ENCODE measurements at places on chromosomes 5 and 9.

- no peak for DNase-seq
These were observed 12.4 kb upstream of the CXXC5 start for GRCh38 chr5:139635606-139636206.

DNA sequence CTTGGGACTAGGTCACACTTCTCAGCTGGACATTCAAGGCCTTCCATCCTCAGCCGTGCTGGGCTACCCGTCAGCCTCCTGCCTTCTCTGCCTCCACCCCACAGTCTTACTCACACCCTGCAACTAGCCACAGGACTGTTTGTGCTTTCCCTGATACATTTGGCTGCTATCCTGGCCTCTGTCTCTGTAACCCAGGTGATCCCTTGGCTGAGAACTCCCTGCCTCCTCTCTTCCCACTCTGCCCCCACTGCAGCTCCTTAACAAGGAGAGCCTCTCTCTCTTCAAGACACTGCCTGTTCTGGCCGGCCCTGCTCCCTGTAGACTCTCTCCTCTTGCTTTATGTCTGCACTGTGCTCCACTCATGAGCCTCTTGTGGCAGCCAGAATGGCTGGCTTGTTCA is 120.6 kb downstream of the MSX2 start:
- no peak for DNase-seq

DNA sequence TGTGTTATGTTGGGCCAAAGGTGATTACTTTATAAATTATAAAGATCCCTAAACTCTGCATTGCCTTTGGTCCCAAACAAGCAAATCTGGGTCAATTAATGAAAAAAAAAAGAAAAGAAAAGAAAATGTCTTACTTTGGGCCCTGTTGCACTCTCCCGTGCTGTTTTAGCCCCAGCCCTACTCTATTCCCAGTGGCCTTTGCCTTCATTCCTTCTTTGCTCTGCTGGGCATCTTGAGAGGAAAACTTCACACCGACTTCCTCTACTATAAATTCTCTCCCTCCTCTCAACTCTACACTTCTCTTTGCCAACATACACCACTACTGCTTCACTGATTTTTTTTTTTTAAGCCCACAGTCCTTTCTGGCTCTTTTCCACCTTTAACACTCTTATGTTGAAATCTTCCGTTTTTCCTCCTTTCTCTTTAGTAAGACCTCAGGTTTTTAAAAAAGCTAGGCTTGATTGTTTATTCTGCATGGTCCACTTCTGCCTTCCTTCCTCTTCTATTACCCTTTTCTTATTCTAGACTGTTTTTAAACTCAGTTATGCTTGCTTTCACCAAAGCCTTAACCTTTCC is 4.5 kb upstream of the MSMP start:
- no peak for DNase-seq

DNA sequence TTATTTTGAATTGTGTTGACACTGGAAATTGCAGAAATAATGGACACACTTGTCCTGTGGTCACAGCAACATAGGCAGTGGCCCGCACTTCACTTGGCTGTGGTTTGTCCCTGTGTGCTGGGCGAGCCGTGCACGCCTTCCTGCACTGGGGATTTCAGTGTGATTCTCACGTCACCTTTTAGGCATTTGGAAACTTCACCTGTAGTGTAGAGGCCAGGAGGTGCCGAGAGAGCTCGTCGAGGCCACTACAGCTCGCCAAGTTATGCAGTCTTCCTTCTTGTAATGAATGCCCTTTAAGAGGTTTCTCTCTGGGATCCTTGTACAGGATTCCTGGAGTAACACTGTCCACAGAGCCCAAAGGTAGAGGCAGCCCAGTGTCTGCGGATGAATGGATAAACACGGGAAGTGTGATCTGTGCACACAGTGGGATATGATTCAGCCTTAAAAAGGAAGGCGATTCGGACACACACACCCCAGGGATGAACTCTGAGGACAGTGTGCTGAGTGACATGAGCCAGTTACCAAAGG is 14.7 kb downstream of the TRAF2 start:
- DNase-seq: no peak

DNA sequence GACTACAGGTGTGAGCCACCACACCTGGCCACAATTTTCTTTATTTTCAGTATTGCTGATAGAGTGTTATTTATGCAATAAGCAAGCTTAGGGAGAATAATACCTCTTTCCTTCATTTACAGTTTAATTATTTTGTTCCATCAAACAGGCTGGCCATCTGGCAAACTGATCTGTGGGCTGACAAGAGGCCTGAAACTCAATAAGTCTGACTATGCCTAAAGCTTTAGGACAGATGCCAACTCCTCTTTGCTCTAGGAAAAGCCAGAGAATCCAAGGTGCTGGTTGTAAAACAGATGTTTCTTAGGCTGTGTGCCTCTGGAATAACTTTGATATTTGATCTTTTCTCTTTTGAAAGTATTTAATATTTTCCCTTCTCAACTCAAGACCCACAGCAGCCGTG is 98.4 kb downstream of the TARS1 start:
- no peak for DNase-seq

- peak; percentile 30 for DNase-seq
These were observed 1.2 kb downstream of the VCAN start for GRCh38 chr5:83472508-83473345.

DNA sequence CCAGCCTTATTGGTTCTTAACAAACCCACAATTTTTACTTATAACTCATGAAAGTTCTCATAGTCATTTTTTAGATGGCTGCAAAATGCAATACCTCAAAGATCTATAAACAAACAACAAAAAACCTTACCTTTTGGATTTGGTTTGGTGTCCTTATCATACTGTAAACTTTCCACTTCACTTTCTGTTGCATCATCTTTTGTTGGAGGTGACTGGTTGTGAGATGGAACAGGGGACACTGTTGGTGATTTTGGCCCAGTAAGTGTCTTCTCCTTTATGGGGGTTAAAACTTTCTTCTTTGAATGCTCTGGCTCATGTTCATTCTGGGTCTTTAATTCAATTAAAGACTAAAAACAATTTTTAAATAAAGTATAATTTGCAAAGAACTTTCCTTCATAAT is 33.4 kb downstream of the CEP120 start:
- no peak for DNase-seq

DNA sequence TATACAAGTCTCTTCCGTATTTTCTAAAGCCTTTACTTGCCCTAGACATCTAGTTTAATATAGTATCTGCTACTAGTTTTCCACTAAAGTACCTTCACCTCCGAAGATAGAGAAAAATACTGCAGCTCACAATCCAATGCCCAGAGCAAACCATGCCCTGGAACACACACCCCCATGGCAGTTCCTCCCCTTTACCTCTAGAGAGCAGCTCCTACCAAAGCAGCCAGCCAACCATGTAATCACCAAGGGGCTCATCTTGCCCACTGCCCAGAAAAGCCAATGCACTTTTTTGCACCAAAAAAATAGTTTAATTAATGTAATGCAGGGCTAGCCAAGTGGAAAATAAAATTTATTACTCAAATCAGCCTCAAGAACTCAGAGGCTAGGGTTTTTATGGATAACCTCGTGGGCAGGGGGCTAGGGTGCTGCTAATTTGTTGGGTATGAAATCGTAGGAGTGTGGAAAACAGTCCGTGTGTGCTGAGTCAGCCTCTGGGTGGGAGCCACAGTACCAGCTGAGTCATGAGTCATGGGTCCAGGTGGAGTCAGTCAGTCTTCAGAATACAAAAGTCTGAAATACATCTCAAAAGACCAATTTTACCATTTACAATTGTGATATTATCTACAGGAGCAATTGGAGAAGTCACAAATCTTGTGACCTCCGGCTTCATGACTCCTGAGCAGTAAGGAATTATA is 120.1 kb upstream of the ACO1 start:
- DNase-seq: no peak

- no peak for DNase-seq
These were observed 50.6 kb downstream of the MELK start for GRCh38 chr9:36623280-36623679.

- DNase-seq: no peak
These were observed 357.0 kb downstream of the GADD45G start for GRCh38 chr9:89961616-89962341.
